Astrocyte (in vitro differentiated cells and primary cell): ENCODE measurements at places on chromosomes 11 and 22.

GRCh38 chr11:8098361-8098760 is 17.4 kb downstream of the TUB start:
- DNase-seq, result peak; percentile 47

DNA sequence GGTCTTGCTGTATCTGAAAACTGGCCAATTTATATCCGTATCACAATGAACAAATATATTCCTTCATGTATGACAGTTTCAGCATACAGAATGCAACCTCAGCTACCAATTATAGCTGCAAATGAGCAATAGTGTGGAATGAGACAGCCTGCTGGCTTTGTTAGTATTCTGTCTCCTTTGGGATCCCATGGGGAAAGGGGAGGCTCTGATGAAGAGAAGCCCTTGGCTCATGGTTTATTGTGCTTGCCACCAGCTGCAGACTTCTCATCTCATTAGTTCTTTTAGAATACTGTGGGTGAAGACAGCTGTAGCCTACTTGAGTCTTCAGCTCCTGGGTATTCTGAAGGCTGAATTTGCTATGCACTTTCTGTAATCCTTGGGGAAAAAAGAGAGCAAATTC is 42.4 kb downstream of the PITPNB start:
- peak; percentile 28 for DNase-seq

DNA sequence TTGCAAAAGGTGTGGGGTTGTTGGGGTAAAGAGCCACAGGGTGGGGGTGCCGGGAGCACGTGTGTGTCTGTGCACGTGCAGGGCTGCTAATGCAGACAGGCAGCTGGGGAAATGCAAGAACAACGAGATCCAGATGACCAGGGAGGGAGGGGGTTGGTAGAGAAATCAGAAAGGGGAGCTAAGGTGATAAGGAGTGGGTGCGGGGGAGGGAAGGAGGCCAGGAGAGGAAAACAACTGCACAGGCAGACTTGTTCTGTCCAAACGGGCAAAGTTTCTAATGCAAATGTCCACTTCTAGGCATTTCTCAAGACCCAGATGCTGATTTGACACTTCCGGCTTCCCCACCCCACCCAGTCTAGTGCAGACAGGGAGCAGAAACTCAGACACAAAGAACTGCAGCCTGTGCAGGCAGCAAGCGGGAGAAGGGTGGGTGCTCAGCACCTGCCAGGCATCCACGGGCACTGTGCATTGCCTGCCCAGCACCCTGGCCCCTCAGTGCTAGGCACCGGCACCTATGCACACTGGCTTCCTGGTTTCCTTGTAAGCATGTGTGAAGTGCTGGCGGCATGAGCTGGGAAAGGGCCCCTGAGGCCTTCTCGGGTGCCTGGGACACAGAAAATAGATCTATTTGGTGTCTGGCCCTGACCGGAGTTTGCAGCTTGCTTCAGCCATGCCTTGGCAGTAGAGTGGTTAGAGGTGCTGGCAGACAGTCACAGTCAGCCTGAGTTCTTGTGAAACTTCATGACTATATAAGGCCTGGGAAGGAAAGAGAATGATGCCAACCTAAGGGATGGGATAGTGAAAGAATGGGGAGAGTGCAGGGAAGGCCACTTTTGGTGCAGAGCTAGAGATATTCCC is 220.1 kb upstream of the SORL1-AS1 start:
- no peak for DNase-seq

GRCh38 chr11:26063915-26064314 is 268.0 kb upstream of the ANO3 start:
- no peak for DNase-seq

GRCh38 chr11:47269002-47269828 is 718 bp upstream of the MADD start:
- peak; percentile 76 for DNase-seq

- DNase-seq, result peak; percentile 29
Measured at GRCh38 chr11:34495724-34496377, 17.7 kb downstream of the ELF5 start.

GRCh38 chr11:102289592-102289991 is 27.7 kb upstream of the BIRC3 start:
- DNase-seq, result no peak

- no peak for DNase-seq
Measured at GRCh38 chr11:67289651-67290479, 762 bp downstream of the ANKRD13D start.
